ENCODE measurements at places on chromosomes 16 and 17.

DNA sequence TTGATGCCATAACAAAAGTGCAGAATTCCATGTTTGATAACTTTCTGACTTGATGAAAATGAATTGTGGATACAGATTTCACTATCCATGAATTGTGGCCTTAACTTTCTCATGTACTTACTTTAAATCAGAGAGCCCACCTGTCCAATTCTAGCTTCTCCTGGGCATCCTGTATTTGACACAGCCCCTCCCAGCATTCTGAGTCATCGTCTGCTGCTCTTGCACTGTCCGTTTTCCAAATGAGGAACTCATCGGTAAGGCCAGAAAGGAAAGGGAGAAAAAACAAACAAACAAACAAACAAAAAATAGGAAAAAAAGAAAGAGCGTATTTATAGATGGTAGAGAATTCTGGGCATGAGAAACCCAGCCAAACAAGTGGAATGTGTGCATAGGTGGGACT is 361.6 kb downstream of the WWOX start:
- no peak for DNase-seq

- DNase-seq, result no peak
Observed at GRCh38 chr16:73010150-73010676, 37.7 kb downstream of the ZFHX3 start.

DNA sequence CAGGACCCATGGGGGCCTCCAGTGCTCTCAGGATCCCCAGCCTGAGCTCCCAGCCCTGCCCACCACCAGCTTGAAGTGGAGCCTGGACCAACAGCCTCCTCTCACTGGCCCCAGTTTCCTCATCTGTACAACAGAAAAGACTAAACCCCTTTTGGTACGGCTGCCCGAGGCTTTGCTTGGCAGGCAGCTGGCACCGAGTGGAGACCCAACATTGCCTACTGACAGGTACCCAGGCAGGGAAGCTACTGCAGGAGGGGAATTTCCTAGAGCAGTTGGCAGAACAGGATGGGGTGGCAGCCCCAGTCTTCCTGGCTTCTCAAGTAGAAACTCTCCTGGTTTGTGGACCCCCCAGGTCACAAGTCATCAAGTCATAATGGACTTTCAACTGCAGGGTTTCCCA is 14.2 kb downstream of the SREBF1 start:
- no peak for DNase-seq

GRCh38 chr17:39970157-39970692 is 7.4 kb downstream of the GSDMA start:
- no peak for DNase-seq

- no peak for DNase-seq
Observed at GRCh38 chr16:87169509-87169995, 147.6 kb downstream of the C16orf95 start.

DNA sequence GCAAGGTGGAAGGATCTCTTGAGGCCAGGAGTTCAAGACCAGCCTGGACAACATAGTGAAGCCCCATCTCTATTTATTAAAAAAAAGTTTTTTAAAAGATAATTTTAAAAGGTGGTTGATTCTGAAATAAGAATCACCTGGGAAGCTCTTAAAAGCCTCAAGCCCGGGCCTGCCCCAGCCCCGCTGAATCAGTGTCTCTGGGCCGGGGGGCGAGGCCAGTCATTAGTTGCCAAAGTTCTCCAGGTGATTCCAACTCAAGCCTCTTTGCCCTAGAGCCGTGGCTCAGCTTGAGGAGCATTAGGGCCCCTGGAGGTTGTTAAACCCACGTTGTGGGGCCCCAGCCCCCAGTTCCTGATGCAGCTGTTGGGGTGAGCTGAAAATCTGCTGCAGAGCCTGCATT is 24.6 kb downstream of the JPH3 start:
- no peak for DNase-seq

- DNase-seq, result no peak
Observed at GRCh38 chr17:15233022-15233805, 31.9 kb downstream of the PMP22 start.

- DNase-seq, result no peak
Observed at GRCh38 chr17:67107811-67108775, 63.7 kb downstream of the CACNG1 start.

DNA sequence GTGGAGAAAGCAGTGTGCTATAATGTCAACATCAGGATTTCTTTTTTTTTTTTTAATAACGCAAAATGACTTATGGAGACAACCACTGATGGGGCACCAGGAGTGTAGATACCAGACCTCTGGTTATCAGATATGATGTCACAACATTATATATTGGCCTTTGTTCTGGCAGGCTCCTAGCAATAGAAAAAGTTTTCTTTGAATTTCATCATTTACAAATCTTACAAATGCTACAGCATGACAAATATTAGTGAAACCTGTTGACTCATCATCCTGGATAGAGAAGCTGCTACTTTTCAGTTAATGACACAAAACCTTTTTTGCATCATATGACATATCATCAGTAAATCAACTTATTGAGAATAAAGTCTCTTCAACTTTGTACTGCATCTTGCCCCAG is 6.1 kb downstream of the THUMPD1 start:
- no peak for DNase-seq

DNA sequence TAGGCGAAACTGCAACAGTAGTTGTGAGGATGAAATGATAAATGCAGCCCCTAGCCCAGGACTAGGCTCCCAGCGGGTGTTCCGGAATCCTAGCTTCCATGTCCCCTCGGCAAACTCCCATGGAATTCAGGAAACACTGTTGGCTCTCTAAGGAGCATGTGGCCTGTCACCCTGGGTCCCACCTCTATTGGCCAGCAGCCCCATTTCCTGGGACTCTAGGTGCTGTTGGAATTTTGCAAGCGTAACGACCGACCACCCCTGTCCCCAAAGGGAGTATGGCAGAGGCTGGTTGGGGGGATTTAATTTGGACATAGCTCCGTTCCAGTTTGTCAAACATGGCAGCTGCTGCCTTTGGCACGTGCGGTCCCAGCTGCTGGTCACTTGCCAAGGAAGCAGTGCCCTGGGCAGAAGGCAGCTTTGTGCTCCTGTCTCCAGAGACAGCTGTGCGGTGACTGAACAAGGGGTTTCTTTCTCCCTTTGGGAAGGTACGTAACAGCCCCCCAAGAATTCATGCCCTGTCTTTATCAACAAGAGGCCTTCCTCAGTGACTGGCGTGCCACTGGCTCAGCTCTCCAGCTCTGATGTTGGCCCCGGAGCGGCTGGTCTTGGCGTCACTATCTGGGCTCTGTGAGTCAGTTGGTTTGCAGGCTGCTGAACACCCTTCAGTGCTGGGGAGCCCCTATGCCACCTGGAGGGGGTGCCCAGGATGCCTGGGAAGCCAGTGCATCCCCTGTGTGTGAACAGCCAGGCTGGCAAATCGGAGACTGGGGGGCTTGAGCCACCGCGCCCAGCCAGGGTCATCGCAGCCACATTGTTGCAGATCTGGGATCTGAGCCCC is 235.2 kb upstream of the TNRC6C start:
- peak; percentile 50 for DNase-seq

- DNase-seq, result no peak
Observed at GRCh38 chr16:51723036-51723724, 572.1 kb upstream of the SALL1 start.

DNA sequence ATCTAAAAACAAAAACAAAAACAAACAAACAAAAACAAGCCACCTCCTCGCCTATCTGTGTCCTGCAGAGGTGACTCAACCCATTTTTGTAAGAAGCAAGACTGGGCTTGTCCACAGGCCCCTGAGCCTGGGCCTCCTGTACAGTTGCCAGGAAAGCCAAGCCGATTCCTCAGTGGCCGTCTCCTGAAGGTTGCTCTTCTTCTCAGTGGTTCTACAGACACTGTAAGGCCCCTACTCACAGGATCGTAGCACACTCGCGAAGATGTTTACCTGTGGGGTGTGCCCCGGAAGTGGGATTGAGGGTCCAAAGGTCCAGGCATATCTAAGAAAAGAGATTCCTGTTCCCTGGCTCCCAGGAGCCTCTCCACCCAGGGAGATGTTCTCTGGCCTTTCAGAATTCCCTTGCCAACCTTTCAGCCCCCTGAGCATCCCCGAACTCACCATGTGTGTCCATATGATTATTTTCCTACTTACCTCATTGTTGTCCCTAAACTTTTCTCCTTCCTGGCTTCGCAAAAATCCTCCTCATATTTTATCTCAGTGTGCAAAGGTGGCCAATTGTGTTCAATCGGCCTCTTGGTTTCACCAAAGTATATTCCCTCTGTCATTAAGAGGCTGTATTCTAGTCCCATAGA is 7.5 kb upstream of the CES3 start:
- no peak for DNase-seq

DNA sequence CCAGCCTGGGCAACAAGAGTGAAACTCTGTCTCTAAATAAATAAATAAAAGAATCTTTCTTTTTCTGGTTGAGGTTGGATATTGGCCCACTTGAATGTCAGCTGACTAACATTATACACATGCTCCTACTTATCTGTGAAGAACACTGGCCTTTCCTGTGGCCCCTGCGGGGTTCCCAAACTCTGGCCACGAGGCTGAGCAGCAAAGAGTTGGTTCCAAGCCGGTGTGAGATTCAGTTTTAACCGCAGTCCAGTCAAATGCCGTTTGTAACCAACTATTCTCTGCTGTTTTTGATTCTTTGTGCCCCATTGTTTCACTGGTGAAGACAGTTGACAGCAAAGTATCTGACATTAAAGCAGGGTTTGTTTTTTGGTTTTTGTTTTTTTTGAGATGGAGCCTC is 11.2 kb downstream of the ETV4 start:
- no peak for DNase-seq

GRCh38 chr16:89919535-89920406 is 1.1 kb downstream of the MC1R start:
- DNase-seq, result no peak

- no peak for DNase-seq
Observed at GRCh38 chr17:75499313-75500022, 15.9 kb downstream of the CASKIN2 start.

DNA sequence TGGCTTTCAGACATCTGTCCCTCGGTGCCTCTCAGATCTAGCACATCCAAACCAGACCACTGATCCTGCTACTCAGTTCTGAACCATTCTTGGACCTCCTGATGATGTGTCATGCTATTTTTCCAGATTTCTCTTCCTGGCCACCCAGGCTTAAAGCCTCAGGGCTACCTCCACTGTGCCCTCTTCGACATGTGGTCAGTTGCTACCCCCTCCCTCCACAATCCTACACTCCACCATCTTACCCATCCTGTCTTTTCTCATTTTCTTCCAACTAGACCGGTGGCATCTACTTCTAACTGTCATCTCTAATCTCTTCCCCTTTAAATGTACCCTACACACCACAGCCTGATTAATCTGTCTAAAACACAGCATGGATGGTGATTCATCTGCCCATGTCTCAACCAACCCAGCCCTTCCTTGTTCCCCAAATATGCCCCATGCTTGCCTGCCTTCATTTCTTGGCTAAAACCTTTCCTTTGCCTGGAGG is 478.6 kb downstream of the SLC39A11 start:
- no peak for DNase-seq

- DNase-seq, result no peak
Observed at GRCh38 chr17:76704805-76705204, 6.0 kb downstream of the MXRA7 start.

- peak; percentile 75 for DNase-seq
Observed at GRCh38 chr17:75652934-75653549, 13.9 kb downstream of the RECQL5 start.

DNA sequence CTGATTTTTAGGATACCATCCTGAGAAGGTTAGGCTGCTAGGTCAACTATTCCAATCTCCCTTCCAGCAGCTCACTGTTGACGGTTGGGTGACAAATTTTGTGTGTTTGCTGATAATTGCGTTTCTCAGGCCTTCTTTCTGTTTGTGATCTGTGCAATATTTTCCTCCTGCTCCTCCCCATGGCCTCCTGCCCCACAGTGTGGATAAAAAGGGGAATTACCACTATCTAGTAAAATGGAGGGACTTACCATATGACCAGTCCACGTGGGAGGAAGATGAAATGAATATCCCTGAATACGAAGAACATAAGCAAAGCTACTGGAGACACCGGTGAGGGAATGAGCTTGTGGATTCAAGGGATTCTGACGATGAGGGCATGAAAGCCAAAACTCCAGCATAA is 9.2 kb downstream of the CHD3 start:
- no peak for DNase-seq

DNA sequence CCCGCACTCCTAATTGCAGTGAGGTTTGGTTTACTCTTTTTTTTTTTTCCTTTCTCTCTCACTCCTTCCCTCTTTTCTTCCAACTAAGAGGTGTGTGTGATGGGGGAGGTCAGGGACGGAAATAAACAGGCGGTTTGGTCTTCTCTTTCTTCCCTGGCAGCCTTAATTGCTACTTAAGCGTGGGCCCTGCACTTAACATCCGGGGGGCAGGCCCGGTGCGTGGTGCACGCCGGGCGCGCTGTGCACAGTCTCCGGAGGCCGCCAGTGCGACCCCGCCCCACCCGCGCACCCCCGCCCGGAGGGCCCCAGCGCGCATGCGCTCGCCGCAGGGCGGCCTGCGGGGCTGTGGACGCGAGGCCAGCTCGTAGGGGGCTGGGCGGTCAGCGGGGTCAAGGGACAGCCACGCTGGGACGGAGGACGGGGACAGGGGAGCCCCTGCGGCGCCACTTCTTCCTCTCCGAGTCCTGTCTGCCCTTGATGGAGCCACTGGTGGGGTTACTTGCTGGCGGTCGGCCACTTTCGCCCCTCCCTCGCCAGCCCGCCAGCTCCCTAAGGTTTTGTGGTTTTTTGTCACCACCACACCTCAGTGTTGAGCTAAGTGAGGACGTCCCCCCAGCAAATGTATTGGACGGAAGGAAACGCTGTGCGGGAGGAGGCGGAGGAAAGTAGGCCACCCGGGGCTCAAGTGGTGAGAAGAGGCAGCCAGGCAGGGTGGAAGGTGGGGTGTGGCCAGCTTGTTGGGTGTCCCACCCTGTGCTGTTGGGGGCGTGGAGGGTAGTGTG is 120.9 kb downstream of the MRM1 start:
- DNase-seq, result peak; percentile 96

DNA sequence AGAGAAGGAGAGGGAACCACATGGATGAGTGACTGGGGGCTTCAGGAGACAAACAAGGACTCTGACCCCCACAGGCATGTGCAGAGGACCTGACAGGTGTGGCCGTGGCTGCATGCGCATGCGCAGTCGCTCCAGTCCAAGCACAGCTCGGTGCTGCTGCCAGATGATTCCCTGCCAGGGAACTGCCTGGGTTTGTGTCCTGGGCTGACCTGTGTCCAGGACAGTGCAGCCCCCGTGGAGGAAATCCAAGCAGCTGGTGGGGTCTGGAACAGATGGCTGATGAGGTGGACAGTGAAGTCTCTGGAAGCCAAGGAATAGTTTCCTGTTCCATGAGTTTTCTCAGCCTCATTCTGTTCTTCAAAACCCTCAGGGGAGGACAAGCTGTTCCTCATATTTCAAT is 27.3 kb downstream of the LASP1 start:
- no peak for DNase-seq

- peak; percentile 87 for DNase-seq
Observed at GRCh38 chr16:72099377-72099818, 5.8 kb downstream of the DHX38 start.

- no peak for DNase-seq
Observed at GRCh38 chr17:4645642-4646041, 4.2 kb upstream of the ALOX15 start.
